Left renal pelvis (tissue), 4 donors: ENCODE measurements at places on chromosomes 1 and 21.
A peak's percentile ranks its signal among the peaks of the same experiment; 100 is the strongest.

DNA sequence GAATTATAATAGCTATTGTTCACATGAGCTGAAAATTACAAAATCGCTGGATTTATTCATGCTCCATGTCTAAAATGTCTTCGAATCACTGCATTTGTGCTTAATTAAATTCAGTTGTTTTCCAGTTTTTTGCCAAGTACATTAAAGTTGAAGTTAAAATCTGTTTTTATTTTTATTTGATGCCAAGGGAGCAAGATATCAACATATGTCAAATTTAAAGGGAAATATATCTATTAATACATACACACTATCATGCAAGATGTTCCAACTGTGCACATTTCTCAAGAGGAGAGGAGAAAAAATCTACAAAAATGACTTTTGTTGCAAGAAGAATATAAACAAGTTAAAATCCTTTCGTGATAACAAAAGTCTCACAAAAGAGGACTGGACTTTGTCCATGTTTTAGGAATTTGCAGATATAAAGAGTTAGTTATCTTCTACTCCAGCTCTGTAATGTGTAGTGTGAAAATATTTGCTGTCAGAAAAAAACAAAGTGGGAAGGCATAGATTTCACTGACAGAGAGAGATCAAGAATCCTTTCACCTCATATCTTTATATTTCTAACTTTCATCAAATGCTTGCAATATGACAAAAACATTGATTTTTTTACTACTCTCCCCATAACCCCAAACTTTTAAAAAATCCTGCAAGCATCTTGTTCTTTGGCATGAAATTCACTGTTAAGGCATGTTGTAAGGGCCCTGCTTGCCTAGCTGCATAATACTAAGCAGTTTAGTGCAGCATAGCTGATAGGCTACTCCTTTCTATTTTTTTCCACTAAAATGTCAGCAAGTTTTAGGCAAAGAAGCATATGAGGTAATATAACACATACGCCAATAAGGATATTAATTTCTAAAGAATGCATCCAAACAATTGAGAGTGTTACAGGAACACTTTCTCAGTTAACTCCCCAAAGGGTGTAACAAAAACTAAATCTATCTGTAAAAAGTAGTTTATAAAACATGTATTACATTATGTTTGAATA, 340.2 kb upstream of the ADAMTS5 start:
- peak; percentile 35 for DNase-seq

DNA sequence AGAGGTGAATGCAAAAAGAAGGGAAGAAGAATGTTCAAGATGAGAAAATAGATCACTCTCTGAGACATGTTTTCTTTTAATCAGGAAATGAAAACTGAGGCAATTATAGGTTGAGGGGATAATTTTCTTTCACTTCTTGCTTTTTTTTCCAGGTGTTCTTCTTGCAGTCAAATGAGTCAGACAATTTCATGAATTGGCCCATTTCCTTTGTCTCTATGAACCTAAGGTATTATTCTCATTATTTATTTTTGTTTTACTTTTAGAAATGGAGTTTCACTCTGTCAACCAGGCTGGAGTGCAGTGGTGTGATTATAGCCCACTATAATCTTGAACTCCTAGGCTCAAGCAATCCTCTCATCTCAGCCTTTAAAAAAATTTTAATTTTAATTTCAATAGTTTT, 3.5 kb upstream of the VASH2 start:
- no peak for DNase-seq

GRCh38 chr1:8396786-8397406, 79.0 kb downstream of the SLC45A1 start:
- DNase-seq = no peak

DNA sequence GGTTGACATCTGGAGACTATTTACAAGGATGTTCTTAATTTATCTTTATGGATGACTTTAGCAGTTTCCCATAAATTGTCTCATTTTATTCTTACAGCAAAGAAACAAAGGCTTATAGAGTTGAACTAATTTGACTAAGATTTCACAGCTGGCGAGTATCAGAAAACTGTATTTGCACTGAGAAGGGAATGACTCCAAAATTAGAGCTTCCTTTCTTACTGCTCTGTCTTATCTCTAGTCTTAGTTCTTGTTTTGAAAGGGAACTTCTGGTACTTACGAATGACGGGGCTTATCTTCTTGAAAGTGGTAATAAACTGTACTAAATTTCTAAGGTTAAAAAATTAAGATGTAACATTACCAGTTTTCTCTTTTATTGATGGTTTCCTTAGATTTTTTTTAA, 13.6 kb downstream of the CNST start:
- DNase-seq = peak; percentile 33

DNA sequence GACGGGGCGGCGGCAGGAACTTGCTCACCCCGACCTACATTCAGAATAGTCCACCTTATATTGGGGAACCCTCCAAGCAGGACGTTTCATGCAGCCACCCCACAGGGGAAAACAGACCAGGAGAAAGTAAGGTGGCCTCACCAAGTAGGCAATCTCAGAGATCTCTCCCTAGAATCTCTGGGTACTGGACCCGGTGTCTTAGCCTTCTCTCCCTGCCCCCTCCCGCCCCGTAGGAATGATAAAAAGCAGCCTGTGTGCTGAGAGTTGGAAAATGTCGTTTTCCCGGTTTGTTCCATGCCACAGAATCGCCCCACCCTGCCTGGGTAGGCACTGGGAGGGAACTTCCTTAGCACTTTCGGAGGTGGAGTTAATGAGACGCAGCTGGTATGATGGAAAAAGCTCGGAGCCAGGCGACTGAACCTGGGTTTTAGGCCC, 789 bp upstream of the PTPN14 start:
- DNase-seq = no peak

- no peak for DNase-seq
Measured at GRCh38 chr21:37551331-37551992, 184.9 kb downstream of the DYRK1A start.

- no peak for DNase-seq
Measured at GRCh38 chr21:41187537-41188025, 19.6 kb downstream of the BACE2 start.

- DNase-seq = no peak
Measured at GRCh38 chr1:207891148-207891547, 19.8 kb downstream of the CD34 start.

- DNase-seq = no peak
Measured at GRCh38 chr1:43441166-43441893, 12.4 kb downstream of the HYI start.

- DNase-seq = no peak
Measured at GRCh38 chr1:18908911-18909771, 6.8 kb upstream of the ALDH4A1 start.

GRCh38 chr1:112833806-112834205, 118.7 kb upstream of the PPM1J start:
- DNase-seq = no peak

DNA sequence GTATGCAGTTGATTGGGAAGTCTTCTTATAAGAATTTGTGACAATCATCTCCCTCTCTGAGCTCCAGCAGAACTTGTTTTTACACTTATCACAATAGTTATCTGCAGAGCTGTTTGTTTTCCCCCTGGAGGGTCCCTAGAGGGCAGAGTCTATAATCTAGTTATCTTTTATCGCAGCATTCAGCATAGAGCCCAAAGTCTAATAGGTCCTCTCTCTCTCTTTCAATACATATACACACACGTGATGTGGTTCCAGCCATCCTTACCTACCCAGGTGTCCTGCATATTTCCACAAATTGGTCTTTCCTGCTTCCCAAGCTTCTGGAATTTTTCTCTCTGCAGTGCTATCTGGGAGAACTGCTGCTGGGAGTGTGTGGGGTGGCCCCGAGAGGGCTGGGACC, 229.6 kb upstream of the KIAA0040 start:
- DNase-seq = no peak

GRCh38 chr1:84027368-84027767, 28.4 kb upstream of the TTLL7 start:
- DNase-seq = no peak

- DNase-seq = no peak
Measured at GRCh38 chr21:15022608-15023261, 42.1 kb downstream of the NRIP1 start.

DNA sequence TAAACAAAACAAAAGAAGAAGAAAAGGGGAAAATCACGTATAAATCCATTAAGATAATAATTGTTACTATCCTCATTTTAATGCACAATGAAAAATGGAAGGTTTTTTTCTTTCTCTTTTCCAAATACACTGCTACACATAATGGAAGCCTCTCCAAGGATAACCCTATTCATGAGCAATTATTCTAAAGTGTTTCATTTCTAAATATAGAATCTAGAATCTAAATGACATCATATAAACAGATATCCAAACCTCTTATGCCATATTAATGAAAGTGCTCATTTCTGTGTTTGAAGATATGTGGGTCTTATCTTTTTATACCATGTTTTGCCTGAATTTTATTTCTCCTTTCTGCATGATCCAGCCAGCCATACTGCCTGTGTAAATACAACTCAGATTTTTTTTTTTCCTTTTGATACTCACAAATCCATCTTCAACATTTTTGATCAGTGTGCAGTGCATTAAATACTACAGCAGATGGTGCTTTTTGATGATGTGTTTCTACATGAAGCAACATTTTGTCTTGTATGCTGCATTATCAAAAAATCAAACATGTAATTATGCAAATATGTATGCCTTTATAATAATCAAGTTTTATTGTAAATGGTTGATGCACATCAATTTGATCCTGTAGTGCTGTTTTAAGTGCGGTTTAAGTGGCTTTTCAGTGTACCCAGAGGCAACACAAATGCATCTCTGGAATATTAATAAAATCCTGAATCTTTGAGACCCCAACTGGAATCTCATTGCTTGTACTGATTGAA, 625.6 kb upstream of the PTBP2 start:
- no peak for DNase-seq

GRCh38 chr1:165856021-165856420, 28.6 kb downstream of the UCK2 start:
- no peak for DNase-seq

GRCh38 chr1:13700521-13701270, 708 bp downstream of the PRDM2 start:
- no peak for DNase-seq

GRCh38 chr1:91813813-91814212, 72.1 kb downstream of the TGFBR3 start:
- no peak for DNase-seq

DNA sequence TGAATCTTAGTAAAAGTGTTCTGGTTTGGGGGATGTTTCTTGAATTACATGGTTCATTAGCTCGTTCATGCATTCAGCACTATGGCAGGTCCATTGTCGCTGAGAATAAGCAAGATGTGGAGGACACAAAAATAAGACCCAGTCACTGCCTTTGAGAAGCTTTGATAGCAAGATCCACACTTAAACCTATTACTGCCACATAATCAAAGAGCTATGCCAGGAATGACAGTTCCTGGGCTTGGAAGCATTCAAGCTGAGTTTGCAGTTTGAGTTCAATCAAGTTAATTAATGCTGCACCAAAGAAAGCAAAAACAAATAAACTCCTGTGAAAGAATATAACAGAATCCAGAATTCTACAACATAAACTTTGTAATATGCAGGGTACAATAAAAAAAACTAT, 131.8 kb downstream of the MIS18A start:
- no peak for DNase-seq

DNA sequence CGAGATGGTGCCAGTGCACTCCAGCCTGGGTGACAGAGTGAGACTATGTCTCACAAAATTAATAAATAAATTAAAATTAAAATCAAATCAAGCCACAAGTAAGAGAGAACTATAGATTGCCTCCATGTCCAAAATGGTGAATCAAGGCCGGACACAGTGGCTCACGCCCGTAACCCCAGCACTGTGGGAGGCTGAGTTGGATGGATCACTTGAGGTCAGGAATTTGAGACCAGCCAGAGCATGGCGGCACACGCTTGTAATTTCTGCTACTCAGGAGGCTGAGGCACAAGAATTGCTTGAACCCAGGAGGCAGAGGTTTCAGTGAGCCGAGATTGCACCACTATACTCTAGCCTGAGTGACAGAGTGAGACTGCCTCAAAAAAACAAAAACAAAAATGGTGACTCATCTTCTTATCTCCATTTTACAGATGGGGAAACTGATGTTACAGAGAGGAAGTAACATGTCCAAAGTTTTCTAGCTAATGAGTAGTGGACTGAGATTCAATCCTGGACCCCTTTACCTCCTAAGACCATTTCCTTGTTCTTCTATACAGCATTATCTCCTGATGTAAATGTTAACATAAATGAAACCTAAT, 99.0 kb upstream of the HNRNPU start:
- no peak for DNase-seq

- DNase-seq = no peak
Measured at GRCh38 chr1:247825362-247825761, 1.4 kb upstream of the OR14A16 start.

- DNase-seq = no peak
Measured at GRCh38 chr1:204314171-204314892, 45.4 kb downstream of the PLEKHA6 start.

DNA sequence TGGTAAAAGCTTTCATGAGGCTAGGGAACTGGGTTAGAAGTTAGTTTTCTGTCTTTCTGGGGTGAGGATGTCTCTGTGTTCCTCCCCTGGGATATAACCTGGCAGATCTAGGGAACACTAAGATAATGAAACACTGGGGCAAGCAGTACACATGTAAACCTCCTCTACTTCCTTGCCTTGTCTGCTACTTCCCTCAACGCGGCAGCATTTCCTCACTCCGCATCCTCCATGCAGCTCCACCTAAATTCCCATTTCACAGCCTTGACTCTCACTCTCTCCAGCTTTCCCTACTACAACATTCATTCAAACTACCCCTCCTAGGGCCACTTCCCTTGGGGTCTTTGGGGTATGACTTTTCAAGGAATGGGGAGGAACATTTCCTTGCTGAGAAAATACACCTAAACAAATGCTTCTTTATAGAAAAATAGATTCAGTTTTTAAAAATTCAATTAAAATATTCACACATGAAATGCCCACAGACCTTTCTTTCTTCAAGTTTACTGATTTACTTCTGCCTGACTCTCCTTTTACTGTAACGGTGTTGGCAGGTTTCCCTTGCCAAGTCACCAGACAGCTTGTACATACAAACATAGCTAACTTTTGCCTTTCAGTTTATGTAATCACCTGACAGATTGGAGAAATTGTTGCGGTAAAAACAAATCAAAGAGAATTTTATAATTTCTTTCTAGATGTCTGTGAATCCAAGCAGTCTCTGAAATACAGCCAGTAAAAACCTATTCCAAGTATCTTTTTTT, 90.1 kb downstream of the TNFSF18 start:
- no peak for DNase-seq
